Effector memory CD4-positive, alpha-beta T cell (primary cell): ENCODE measurements at places on chromosomes 2 and 18.

- DNase-seq: no peak
These were observed 200.8 kb upstream of the AGAP1 start for GRCh38 chr2:235293061-235293460.

DNA sequence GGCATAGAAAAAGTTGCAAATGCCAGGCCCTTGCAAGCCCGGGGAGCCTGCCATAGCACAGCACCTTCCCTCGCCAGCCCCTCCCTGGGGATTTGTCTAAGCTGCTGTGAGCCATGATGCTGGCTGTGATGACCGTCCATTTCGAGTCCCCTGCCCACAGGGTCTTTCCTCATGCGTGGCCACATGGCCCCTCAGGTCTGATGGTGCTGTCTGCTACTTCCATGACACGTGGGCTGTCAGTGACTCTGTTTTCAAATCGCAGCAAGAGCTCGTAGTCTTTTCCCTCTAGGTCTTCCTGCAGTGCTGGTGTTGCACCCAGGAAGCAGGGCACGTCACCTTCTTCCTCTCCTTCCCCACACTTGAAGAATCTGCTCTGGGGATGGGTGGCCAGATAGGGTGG is 15.5 kb upstream of the GNAL start:
- no peak for DNase-seq

- DNase-seq: no peak
These were observed 81.0 kb downstream of the SP3 start for GRCh38 chr2:173884025-173884802.

GRCh38 chr18:9522952-9523351 is 47.6 kb downstream of the RALBP1 start:
- no peak for DNase-seq

DNA sequence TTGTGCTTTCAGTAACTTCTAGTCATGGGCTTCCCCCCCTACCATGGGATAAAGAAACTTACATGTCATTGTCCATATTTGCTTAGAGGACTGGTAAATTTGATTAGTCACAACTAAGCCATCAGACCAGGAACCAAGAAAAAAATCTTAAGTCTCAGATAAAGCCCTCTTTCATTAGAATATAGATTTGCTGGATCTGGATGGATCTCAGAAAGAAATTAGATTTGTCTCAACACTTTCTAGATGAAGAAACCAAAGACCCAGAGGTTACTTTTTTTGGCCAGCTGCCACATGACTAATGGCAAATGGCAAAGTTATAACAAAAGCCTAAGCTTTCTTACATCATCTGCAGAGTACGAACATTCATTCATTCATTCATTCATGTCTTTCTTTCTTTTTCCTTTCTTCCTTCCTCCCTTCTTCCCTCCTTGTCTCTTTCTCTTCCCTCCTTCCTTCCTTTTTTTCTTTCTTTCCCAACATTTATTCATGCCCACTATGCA is 60.2 kb downstream of the CDCA7 start:
- DNase-seq: no peak

GRCh38 chr2:232547991-232548390 is 2.4 kb downstream of the TIGD1 start:
- DNase-seq: no peak

GRCh38 chr2:95292623-95293260 is 4.4 kb upstream of the KCNIP3 start:
- no peak for DNase-seq

DNA sequence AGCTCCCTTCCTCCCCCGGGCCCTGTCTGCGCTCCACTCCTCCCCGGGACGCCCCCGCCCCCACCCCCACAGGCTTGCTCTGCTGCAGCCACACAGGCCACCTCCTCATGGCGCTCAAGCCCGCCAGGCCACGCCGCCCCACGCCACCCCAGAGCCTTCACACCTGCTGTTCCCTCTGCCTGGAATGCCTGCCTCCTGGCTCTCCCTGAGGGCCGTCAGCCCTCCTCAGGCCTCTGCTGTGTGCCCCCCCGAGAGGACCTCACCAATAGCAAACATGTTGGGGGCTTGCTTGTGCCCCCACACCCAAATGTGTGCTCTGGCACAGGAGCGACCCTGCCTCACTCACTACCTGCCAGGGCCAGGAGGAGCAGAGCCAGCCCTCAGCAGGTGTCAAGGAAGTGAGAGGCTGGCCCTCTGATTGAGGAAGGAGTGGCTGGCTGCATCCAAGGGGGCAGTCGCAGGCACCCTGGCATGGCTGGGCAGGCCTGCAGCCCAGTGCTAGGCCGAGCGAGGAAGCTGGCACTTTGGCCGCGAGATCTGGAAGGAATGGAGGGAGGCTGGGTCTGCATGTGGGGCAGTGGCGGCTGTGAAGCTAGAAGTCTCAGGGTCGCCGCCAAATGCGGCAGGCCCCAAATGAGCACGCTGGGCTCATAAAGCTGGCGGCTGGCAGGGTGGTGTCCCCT is 86.5 kb downstream of the INHBB start:
- DNase-seq: no peak

DNA sequence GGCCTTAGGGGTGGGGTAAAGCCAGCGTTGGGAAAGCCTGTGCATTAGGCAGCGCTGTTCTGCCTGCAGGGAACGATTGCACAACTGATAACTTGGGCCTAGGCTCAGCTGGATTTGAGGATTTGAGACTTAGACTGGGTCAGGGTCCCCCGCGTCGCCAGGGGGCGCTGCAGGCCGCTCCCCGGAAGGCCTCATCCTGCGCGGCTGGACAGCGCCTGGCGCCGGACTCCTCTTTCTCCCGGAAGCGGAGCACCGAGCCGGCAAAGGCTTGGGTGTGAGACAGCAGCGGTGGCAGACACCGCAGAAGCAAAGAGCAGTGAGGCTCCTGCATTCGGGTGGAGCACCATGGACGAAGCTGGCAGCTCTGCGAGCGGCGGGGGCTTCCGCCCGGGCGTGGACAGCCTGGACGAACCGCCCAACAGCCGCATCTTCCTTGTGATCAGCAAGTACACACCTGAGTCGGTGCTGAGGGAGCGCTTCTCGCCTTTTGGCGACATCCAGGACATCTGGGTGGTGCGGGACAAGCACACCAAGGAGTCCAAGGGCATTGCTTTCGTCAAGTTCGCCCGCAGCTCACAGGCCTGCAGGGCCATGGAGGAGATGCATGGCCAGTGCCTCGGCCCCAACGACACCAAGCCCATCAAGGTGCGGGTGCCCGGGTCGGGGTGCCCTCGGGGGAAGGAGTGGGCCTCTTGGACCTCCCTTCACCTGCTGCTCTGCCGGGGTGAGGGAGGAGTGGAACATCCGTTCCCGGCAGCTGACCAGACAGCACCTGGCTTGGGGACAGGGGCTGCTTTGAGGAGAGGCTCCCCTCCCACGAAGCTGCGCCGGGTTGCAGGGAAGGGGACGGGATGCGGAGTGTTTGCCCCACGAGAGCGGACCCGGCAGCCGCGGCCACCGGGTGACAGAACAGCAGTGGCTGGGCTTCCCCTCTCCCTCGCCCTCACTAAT is at the start of gene RBM45:
Gene RBM45 (plus strand): TSS at position 236 of the 951 bp plus-strand sequence. CDS start 110 bp downstream, at position 346.
- peak; percentile 63 for DNase-seq

DNA sequence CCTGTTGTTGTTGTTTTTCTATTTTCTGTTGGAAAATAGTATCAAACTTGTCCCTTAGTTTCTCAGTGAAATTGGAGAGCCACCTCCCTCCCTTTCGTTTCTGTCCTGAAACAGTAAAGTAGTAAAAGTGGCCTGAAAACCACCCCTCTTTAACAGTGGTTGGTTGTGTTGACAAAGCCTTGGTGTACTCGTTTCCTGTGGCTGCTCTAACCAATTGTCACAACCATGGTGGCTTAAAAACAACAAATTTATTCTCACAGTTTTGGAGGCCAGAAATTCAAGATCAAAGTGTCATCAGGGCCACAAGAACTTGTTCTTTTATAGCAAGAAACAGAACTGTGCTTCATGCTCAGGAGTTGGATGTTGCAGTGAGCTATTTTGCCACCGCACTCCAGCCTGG is 4.0 kb upstream of the DYSF start:
- DNase-seq: no peak

DNA sequence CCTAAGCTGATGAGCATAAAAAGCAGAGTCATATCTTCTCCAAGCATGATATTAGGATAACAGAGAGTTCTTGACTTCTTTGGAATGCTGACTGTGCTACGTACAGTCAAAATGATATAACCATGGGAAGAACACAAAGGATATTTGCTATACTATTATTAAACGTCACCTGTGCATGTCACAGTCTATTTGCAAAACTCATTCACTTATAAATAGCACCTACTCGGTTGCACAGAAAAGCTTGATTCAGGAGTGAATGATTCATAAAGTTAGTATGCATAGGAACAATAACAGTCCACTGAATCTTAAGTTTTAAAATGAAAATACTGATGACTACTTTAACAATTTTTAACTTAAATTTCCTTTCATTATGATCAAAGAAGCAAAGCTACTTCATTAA is 83.3 kb downstream of the SP3 start:
- no peak for DNase-seq
